ENCODE measurements at places on chromosomes 5 and 9.

GRCh38 chr5:15373151-15373550 lies 126.8 kb upstream of the FBXL7 start:
- no peak for DNase-seq
- peaks cover 4% of the 10 kb centered on the region for H3K4me1 ChIP-seq
- H3K36me3 ChIP-seq: no peaks in the 10 kb centered on the region
- no peak overlapping the region for H3K27ac ChIP-seq
- H3K27me3 ChIP-seq: peaks cover 3% of the 10 kb centered on the region

DNA sequence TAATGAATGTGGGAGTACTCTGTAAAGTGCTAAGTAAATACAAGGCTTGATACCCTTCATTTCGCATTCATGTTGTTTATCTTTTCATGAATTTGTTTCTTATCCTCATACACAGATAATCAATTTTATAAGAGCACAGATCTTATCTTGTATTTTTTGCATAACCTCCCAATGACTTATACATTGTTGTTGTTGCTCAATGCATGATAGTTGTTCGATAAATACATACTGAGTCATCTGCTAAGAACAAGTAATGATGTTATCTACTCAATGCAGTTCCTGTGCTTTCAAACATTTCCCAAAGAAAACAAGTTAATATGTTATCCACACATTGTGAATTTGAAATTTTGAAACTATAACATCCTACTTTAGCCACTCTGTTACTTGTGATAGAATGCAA lies 60.7 kb downstream of the TAF11L14 start:
- no peak overlapping the region for H3K27ac ChIP-seq
- H3K27me3 ChIP-seq: no peaks in the 10 kb centered on the region
- H3K36me3 ChIP-seq: no peaks in the 10 kb centered on the region
- no peak for DNase-seq
- H3K4me1 ChIP-seq: no peaks in the 10 kb centered on the region

DNA sequence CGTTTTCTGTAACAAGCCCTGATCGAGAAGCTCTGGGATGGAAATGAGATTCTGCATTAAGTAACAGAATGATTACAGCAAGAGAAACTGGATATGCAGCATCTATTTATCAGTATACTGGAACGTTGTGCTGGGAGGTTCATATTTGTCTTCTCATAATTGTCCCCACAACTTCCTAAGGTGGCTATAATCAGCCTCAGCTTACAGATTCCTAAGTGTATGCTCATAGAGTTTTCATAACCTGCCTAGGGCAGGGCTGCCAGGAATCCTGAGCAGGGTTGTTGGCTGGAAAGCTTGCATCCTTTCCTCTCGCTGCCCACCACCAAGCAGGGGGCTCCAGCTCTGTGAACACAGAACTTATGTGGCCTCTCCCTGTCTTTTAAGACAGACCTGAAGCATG lies 70.2 kb downstream of the FNBP1 start:
- no peak for DNase-seq
- H3K4me3 ChIP-seq: no peak overlapping the region
- peak overlapping the region; percentile 50 for H3K27ac ChIP-seq
- no peaks in the 10 kb centered on the region for H3K27me3 ChIP-seq
- peaks cover 3% of the 10 kb centered on the region for H3K4me1 ChIP-seq
- H3K36me3 ChIP-seq: peaks cover 12% of the 10 kb centered on the region

DNA sequence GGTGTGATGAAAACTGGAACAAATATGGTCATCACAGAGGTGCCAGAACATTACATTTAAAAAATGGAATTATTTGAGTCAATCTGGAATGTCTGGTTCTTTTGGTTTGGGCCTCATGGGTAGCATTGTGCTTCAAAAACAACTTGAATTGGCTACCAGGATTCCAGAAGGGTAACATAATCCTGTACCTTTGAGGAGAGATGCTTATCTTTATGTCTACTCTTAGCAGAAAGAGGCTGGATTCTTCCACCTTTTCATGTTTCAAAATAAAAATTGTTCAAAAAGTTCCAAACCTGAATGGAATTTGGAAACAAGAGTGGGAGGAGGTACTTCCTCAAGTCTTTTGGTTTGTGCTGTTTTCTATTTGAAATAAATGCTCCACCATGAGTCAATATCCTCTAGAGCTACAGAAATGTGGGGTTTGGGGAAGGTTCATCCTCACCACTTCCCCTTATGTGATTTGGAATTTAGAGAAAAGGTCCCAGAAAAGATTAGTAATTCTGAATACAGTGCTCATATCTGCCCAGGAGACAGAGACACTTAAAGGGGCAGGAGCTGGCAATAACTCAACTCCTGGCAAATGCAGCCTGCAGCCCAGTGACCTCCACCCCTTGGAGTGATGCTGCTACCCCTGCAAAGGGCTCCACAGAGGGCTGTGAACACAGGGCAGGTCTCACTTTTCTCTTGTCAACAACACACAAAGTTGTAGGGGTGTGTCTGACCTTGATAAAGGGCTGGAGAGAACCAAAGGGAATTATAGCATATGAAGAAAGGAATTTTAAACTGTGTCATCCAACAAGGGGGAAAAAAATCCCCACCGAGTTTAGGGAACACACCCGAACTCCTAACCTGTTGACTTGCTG lies 272.8 kb downstream of the CWC27 start:
- no peak overlapping the region for H3K4me3 ChIP-seq
- H3K27ac ChIP-seq: no peak overlapping the region
- no peaks in the 10 kb centered on the region for H3K36me3 ChIP-seq
- peaks cover 10% of the 10 kb centered on the region for H3K4me1 ChIP-seq

GRCh38 chr9:73327149-73327548 lies 175.5 kb downstream of the ANXA1 start:
- H3K27me3 ChIP-seq: no peaks in the 10 kb centered on the region
- H3K4me1 ChIP-seq: peaks cover 14% of the 10 kb centered on the region
- DNase-seq: no peak
- no peaks in the 10 kb centered on the region for H3K36me3 ChIP-seq

DNA sequence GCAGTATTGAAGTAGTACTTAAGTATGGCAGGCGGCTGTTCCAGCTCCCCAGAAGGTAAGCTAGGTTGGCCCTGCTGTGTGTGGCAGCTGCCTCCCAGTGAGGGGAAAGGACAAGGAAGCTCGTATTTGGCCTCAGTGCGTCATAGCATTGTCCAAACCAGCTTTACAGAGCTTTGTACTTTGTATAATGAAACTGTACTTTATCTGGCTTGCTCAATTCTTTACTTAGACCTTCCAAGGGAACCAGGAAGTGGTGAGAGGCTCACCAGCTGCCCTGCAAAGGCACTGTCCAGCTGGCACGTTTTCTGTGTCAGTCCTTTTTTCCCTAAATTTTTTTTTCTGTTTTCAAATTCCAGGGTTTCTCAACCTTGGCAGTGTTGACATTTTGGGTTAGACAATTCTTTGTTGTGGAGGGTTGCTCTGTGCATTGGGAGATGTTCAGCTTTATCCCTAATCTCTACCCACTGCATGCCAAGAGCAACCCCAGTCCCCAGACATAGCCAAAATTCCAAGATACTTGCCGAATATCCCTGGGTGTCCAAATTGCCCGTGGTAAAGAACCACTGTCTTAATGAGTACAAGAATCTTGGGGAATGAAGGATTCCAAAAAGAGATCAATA lies 474.5 kb downstream of the LRRC70 start:
- H3K27me3 ChIP-seq: no peaks in the 10 kb centered on the region
- no peaks in the 10 kb centered on the region for H3K4me1 ChIP-seq
- no peak overlapping the region for H3K4me3 ChIP-seq
- no peak for DNase-seq
- H3K27ac ChIP-seq: no peak overlapping the region
- no peaks in the 10 kb centered on the region for H3K36me3 ChIP-seq

- no peak overlapping the region for H3K4me3 ChIP-seq
- H3K27ac ChIP-seq: peak overlapping the region; percentile 12
- no peaks in the 10 kb centered on the region for H3K27me3 ChIP-seq
- peaks cover 7% of the 10 kb centered on the region for H3K4me1 ChIP-seq
These were observed 124.8 kb upstream of the LMX1B start for GRCh38 chr9:126488881-126489404.

DNA sequence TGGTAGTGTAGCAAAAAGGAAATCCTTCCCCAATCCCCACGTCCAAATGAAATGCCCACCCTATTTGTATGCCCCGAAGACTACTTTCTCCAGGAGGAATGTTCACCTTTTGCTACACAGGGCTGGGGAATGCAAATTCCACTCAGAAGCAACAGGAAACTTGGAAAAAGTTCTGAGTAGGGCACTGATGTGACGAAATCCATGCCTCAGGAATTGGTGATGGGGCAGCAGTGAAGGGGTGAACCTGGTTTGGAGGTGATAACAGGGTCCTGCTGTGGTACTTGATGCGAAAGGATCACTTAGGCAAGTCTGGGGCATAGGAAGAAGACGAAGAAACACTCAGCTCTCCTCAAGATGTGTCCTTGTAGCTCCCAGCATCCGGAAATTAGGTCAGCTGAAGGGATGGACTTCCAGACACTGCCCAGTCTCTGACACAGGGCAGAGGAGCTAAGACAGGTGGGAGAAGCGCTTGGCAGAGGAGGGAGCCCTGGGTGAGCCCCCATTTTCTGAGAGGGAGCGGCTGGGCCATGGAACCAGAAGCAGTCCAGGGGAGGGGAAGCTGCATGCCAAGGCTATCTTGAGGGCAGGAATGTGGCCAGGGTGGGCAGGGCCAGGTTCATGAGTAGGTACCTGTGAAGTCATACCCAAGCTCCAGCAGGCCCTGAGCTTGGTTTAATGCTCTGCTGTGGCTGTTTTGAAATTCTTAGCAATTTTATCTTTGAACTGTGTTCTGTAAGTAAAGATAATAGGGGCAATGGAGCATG lies 22.2 kb upstream of the MVB12B start:
- DNase-seq: no peak
- H3K4me1 ChIP-seq: peaks cover 39% of the 10 kb centered on the region
- H3K27ac ChIP-seq: peak overlapping the region; percentile 67
- H3K27me3 ChIP-seq: no peaks in the 10 kb centered on the region

GRCh38 chr5:177437623-177438022 lies 9.0 kb upstream of the PRR7 start:
- no peak overlapping the region for H3K27ac ChIP-seq
- peaks cover 4% of the 10 kb centered on the region for H3K4me1 ChIP-seq
- peaks cover 9% of the 10 kb centered on the region for H3K36me3 ChIP-seq
- no peak for DNase-seq

GRCh38 chr5:4019009-4019769 lies 423.6 kb downstream of the IRX1 start:
- DNase-seq: no peak
- H3K27ac ChIP-seq: no peak overlapping the region
- H3K4me1 ChIP-seq: peaks cover 50% of the 10 kb centered on the region
- H3K27me3 ChIP-seq: no peaks in the 10 kb centered on the region
- peaks cover 2% of the 10 kb centered on the region for H3K36me3 ChIP-seq
- H3K4me3 ChIP-seq: no peak overlapping the region

GRCh38 chr9:96340707-96341106 lies 38.7 kb upstream of the HSD17B3 start:
- H3K27me3 ChIP-seq: no peaks in the 10 kb centered on the region
- DNase-seq: no peak
- H3K4me3 ChIP-seq: no peak overlapping the region
- peaks cover 53% of the 10 kb centered on the region for H3K4me1 ChIP-seq

- no peak overlapping the region for H3K27ac ChIP-seq
- H3K4me3 ChIP-seq: no peak overlapping the region
- peaks cover under 1% of the 10 kb centered on the region for H3K4me1 ChIP-seq
- no peak for DNase-seq
These were observed 23.4 kb downstream of the AKNA start for GRCh38 chr9:114364134-114365041.

DNA sequence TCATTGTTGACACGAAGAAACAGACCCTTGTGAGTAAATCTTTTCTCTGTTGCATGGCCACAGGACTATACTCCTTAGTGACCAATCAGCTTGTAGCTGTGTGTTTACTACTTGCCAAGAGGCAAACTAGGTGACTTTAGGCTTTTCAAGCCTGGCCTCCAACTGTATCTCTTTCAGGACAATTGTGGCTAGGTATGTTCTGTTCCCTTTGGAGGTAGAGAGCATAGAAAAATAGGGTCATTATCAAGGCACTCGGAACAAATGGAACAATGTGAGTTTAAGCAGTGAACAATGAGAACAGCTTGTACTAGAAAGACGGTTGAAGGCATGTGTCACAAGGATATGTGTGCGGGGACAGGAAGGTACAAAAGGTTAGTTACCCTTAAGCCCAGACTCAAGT lies 48.1 kb downstream of the SLC46A2 start:
- no peak overlapping the region for H3K27ac ChIP-seq
- no peak for DNase-seq
- peaks cover 23% of the 10 kb centered on the region for H3K4me1 ChIP-seq
- peaks cover 28% of the 10 kb centered on the region for H3K36me3 ChIP-seq

DNA sequence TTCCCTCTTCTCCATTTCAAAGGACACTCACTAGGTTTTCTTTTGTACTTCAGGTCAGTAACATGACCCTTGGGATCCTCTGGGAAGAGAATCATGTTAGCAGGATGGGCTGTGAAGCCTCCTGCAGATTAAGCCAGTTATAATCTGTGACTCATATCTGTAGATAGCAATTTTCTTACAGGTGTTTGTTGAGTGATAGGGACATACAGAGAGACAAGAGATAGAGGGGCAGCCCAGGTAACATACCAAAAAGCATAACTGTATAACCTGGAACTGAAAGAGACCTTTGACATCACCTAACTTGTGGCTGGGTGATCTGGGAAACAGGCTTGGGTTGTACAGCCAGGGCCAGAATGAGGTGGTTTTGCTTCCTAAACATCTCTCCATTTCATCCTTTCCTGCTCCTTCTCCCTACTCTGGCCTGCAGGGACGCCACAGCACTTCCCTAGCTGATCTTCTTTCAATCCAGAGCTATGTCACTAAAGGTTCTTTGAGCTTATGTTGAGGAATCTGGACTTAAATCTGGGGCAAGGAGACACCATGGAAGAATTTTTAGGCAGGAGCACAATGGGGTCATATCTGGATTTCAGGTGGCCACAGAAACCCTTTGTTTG lies 21.0 kb upstream of the PPARGC1B start:
- peaks cover 33% of the 10 kb centered on the region for H3K27me3 ChIP-seq
- H3K36me3 ChIP-seq: no peaks in the 10 kb centered on the region
- no peak overlapping the region for H3K27ac ChIP-seq
- DNase-seq: no peak

DNA sequence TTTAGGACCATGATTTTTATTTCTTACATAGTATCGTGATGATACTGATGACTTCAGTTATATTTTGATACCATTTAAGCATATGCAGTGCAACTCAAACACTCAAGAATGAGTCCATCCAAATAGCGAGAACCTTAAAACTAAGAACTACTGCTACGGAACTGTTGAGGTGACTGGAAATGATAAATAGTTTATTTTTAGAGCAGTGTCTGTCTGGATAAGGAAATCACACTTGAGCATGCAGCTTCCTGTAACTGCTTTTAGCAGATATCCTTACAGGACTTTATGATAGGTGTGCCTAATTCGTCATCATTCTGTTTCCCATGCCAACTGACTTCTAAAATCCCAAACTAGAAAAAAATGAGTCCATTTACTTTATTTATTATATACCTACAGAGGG lies 85.5 kb downstream of the ADGRV1 start:
- no peak overlapping the region for H3K4me3 ChIP-seq
- peaks cover 11% of the 10 kb centered on the region for H3K36me3 ChIP-seq
- no peak for DNase-seq
- H3K27me3 ChIP-seq: no peaks in the 10 kb centered on the region

DNA sequence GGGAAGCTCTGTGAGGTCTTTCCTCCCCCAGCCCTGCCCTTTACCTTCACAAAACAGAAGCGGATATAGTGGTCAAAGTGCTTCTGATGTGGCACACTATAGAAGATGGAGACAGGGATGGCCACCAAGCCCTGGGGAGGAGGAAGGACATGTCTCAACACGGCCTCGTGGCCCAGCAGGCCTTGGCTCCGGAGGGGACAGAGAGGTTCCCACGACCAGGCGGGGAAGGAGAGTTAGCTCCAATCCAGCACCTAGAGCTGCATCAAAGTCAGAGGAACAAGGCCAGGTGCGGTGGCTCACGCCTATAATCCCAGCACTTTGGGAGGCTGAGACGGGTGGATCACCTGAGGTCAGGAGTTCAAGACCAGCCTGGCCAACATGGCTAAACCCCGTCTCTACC lies 4.1 kb upstream of the SPOUT1 start:
- no peak overlapping the region for H3K4me3 ChIP-seq
- H3K27me3 ChIP-seq: peaks cover 2% of the 10 kb centered on the region

Measured in neural crest cell (in vitro differentiated cells).